ENCODE measurements at places on chromosomes 7 and 10.
A peak's percentile ranks its signal among the peaks of the same experiment; 100 is the strongest.

GRCh38 chr10:58932577-58933314 lies 243.7 kb upstream of the PHYHIPL start:
- no peak for DNase-seq

DNA sequence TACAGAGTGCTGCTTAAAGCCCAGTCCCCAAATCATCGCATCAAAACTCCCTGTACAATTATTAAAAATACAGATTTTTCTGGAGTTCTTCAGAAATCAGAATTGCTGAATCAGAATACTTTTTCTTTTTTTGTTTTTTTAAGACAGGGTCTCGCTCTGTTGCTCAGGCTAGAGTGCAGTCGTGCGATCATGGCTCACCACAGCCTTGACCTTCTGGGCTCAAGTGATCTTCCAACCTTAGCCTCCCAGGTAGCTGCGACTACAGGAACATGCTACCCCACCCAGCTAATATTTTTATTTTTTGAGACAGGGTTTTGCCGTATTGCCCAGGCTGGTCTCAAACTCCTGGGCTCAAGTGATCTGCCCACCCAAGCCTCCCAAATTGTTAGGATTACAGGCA lies 3.9 kb downstream of the BBIP1 start:
- DNase-seq, result no peak

- DNase-seq, result no peak
These were observed 125.1 kb downstream of the CDK14 start for GRCh38 chr7:90720984-90721760.

DNA sequence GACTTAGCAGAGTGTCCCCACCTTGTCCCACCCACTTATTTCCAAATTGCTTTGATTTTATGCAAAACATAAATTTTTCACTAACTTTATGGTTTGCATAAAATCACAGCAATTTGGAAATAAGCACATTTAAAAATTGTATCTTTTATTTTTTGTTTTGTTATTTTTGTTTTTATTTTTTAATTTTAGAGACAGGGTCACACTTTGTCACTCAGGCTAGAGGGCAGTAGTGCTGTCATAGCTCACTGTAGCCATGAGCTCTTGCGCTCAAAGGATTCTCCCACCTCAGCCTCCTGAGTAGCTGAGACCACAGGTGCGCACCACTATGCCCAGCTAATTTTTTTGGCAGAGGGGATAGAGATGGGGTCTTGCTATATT lies 43.2 kb downstream of the APBB1IP start:
- no peak for DNase-seq

GRCh38 chr7:119545118-119545517 lies 727.9 kb upstream of the KCND2 start:
- no peak for DNase-seq

DNA sequence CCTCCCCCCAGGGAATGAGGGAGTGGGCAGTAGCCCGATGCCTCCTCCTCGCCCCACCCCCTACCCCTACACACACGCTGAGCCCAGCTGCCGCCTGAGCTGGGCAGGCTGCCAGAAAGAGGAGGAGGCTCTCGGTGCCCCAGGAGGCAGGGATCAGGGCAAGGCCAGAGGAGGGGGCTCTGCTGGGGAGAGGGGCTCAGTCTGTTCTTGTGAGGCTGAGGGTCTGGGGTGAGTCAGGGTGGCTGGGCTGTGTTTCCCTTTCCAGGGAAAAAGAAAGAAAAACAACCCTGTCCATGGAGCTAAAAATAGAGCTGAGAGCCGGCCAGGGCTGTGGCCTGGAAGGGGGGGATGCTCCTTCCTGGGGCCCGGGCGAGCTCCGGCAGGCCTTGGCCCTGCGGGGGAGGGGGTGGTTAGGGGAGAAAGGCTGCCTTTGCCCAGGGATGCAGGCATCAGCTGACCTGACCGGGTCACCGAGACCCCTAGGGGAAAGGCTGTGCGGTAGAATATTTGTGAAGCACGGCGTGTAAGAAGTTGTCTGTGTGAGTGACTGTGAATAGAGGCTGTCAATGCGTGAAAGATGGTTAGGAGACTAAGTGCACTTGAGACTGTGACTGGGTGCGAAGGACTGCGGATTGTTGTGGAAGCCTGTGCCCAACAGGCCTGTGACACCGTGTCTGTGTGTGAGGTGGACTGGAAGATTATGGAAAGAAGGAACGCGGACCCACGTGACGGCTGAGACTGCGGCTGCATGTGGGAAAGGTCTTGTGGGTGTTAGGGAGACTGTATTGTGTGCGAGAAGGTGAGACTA lies 1.2 kb upstream of the LZTS2 start:
- peak; percentile 38 for DNase-seq

Measured in activated T-helper 1 cell treated with anti-CD3 and anti-CD28 coated beads, Interleukin-2, amount 50 U/mL, for 16 hours (primary cell).